ENCODE measurements at places on chromosomes 1 and 21.

DNA sequence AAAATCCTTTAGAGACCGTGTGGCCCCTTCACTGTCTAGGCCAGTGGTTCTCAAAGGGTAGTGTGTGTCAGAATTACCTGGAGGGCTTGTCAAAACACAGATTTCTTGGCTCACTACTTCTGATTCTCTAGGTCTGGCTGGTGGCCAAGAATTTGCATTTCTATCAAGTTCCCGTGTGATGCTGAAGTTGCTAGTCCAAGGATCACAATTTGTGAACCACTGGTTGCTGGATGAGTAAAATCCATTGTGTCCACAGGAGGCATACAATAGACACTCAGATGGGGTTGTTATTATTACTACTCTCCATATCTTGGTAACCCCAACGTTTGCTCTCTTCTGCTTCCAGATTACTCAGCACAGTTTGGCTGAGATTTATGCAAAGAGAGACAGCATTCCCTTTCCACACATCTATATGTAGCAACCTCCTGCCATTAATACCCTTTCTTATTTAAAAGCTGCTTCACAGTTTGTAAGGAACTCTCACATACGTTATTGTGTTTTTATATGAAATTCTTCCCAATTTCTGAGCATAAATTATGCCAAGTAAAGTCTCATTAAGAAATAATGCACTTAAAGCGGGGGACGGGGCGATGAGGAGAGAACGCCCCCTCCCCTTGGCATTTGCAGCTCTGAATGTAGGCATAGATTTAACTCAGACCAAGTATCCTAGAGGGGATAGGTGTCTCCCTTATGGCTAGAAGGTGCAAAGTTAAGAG lies 720 bp upstream of the TMCC2 start:
- H3K27ac ChIP-seq, result no peak overlapping the region
- H3K36me3 ChIP-seq, result no peaks in the 10 kb centered on the region
- peaks cover 2% of the 10 kb centered on the region for H3K4me1 ChIP-seq
- H3K27me3 ChIP-seq, result no peaks in the 10 kb centered on the region
- H3K4me3 ChIP-seq, result peak overlapping the region; percentile 32

DNA sequence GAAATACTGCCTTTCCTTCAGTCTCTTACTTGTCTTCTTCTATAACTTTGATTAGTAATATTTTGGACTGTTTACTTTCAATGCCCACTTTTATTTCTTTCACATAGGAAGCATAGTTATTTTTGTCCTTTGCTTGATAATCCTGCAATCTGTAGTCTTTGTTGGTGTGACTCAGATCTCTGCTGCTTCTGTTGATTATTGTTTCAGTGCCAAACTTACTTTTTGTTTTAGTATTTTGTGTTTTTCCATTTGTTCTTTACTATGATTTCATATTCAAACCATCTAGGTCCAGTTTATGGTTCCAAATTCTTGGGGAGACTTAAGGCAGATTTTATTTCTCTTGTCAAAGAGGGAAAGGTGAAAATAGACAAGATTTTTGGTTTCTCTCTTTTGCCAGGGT lies 399.9 kb downstream of the HLX start:
- H3K27me3 ChIP-seq, result no peaks in the 10 kb centered on the region
- peaks cover 4% of the 10 kb centered on the region for H3K4me1 ChIP-seq
- no peak overlapping the region for H3K27ac ChIP-seq
- H3K4me3 ChIP-seq, result no peak overlapping the region
- H3K36me3 ChIP-seq, result no peaks in the 10 kb centered on the region

DNA sequence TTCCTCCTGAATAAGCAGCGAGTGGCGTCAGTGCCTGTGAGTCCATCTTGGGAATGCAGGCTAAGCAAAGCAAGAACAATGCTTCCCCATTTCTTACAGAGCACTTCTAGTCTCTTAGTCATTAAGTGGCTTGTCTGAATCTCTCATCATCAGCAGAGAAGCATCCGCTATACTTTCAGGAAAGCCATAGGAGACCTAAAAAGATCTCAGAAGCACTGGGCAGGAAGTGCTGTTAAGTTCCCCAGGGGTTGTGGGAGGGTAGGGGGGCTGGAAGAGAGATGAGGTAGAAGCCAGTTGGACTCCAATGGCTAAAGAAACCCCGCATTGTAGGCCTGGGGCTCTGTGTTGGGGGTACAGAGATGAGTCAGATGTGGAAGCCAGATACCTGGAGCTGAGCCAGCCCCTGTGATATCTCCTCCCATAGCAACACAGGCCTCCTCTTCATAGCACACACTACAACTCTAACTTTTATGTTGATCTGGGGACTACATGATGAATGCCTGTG lies 44.9 kb downstream of the SYT6 start:
- no peaks in the 10 kb centered on the region for H3K36me3 ChIP-seq
- no peak for DNase-seq
- no peak overlapping the region for H3K27ac ChIP-seq
- no peaks in the 10 kb centered on the region for H3K27me3 ChIP-seq
- H3K4me3 ChIP-seq, result no peak overlapping the region

DNA sequence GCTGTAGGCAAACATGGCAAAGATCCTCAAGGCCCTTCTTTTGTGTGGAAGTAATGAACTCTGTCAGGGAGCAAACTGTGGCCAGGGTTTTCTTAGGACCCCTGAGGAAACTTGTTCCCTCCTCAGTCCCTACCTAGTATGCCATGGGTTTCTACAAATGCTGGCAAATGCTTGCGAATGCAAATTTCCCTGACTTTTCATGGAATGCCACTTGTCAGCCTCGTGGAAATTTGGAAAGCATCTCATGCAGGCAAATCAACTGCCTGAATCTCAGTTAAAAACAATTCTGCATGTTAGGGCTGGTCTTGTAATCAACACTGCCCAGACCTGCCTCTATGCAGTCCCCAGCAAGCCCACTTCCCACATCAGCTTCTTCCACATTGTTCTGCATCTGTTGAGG lies 334.9 kb upstream of the AJAP1 start:
- no peak overlapping the region for H3K4me3 ChIP-seq
- H3K27me3 ChIP-seq, result no peaks in the 10 kb centered on the region
- no peak for DNase-seq
- H3K27ac ChIP-seq, result no peak overlapping the region
- peaks cover 3% of the 10 kb centered on the region for H3K4me1 ChIP-seq

- DNase-seq, result no peak
- H3K4me1 ChIP-seq, result no peaks in the 10 kb centered on the region
- no peak overlapping the region for H3K4me3 ChIP-seq
- peaks cover 3% of the 10 kb centered on the region for H3K27me3 ChIP-seq
- H3K27ac ChIP-seq, result no peak overlapping the region
Measured at GRCh38 chr1:170749549-170749948, 85.6 kb downstream of the PRRX1 start.

GRCh38 chr21:35565204-35565611 lies 495.1 kb downstream of the SETD4 start:
- peaks cover 3% of the 10 kb centered on the region for H3K4me1 ChIP-seq
- H3K27ac ChIP-seq, result no peak overlapping the region
- DNase-seq, result peak; percentile 28
- H3K4me3 ChIP-seq, result no peak overlapping the region
- H3K27me3 ChIP-seq, result no peaks in the 10 kb centered on the region
- no peaks in the 10 kb centered on the region for H3K36me3 ChIP-seq

DNA sequence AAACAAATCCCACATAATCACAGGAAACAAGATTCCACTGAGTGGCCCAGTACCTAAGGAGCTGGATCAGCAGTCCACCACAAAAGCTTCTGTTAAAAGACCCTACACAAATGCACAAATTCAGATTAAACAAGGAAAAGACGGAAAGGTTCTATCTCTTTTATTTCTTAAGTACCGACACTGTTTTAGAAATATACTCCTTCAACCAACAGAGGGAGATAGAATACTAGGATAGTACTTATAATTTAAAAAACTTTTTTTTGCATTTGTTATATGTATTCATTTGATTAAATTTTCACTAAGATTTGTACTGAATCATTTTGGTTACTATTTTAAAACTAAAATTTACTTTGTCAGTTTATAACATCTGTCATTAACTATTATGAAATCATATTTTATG lies 12.5 kb downstream of the CDC7 start:
- no peaks in the 10 kb centered on the region for H3K4me1 ChIP-seq
- H3K27ac ChIP-seq, result no peak overlapping the region
- DNase-seq, result no peak
- no peaks in the 10 kb centered on the region for H3K27me3 ChIP-seq
- H3K4me3 ChIP-seq, result no peak overlapping the region
- no peaks in the 10 kb centered on the region for H3K36me3 ChIP-seq

- no peaks in the 10 kb centered on the region for H3K36me3 ChIP-seq
- H3K4me3 ChIP-seq, result no peak overlapping the region
- H3K27ac ChIP-seq, result no peak overlapping the region
- no peaks in the 10 kb centered on the region for H3K4me1 ChIP-seq
Measured at GRCh38 chr1:182217967-182218366, 156.5 kb upstream of the ZNF648 start.

DNA sequence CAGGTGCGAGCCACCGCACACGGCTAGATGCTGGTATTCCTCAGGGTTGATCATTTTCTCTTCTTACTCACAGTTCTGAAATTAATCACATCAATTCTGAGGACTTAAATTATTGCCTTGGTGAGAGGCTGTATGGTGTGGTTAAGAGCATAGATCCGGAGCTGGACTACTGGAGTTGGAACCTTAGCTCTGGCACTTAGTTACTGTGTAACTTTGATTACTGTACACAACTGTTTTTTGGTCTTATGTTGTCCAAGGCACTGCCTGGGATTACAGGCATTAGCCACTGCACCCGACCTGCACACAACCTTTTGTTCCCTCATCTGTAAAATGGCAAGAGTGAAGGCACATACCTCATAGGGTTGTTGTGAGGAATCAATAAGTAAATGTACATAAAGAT lies 25.6 kb upstream of the THRAP3 start:
- H3K27ac ChIP-seq, result no peak overlapping the region
- H3K4me1 ChIP-seq, result no peaks in the 10 kb centered on the region
- no peaks in the 10 kb centered on the region for H3K27me3 ChIP-seq
- no peak for DNase-seq
- H3K4me3 ChIP-seq, result no peak overlapping the region

DNA sequence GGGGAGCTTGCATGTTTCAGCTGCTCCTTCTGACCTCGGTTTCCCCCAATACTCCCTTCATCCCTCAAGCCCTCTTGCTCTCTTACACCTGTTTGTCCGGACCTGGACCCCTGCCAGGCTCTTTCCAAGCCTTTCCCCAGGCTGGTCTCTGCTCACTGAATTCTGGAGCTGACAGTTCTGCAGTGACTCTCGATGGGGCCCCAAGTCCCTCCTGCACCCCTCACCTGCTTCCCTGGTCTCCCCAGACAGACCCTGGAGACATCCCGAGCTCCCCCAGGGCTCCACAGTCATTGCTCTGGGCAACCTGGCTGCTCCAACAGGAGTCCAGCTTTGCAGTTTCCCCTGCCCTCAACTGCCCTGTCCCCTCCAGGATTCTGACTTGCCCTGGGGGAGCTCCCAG lies 198.6 kb downstream of the GRIK3 start:
- no peaks in the 10 kb centered on the region for H3K36me3 ChIP-seq
- no peaks in the 10 kb centered on the region for H3K27me3 ChIP-seq
- H3K27ac ChIP-seq, result no peak overlapping the region
- no peaks in the 10 kb centered on the region for H3K4me1 ChIP-seq
- DNase-seq, result no peak
- H3K4me3 ChIP-seq, result no peak overlapping the region

DNA sequence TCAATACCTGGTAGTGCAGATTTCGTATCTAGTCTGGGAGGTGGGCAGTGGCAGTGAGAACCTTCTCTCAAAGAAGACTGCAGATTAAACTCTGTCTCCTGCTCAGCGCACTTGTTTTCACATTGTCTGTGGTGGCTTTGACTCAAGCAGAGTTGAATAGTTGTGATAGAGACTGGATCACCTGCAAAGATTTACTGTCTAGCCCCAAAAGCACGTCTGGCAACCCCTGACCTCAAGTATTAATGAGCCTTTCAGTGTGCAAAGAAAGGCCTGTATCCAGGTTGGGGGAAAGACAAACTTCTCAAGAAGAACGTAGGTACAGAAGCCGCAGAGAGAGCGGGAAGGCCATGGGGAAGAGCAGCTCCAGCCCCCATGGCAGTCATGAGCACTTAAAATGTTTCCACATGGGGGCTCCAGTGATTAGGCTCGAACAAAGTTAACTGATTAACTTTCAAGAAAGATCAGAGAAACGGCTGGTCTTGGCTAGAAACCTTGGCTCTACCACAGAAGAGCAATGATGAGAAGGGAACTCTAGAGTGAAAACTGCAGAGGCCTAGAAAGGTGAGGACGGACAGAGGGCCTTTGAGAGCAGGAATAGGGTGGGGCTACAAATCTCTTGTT lies 15.2 kb downstream of the HENMT1 start:
- H3K27me3 ChIP-seq, result no peaks in the 10 kb centered on the region
- peaks cover 6% of the 10 kb centered on the region for H3K4me1 ChIP-seq
- DNase-seq, result peak; percentile 14
- H3K27ac ChIP-seq, result no peak overlapping the region
- H3K4me3 ChIP-seq, result no peak overlapping the region

GRCh38 chr1:156503698-156504437 lies 3.3 kb upstream of the MEF2D start:
- H3K27ac ChIP-seq, result peak overlapping the region; percentile 79
- no peak for DNase-seq
- H3K4me1 ChIP-seq, result peaks cover 21% of the 10 kb centered on the region
- no peak overlapping the region for H3K4me3 ChIP-seq
- no peaks in the 10 kb centered on the region for H3K27me3 ChIP-seq

- H3K4me3 ChIP-seq, result no peak overlapping the region
- no peak for DNase-seq
- H3K4me1 ChIP-seq, result no peaks in the 10 kb centered on the region
- no peak overlapping the region for H3K27ac ChIP-seq
Measured at GRCh38 chr1:234007684-234008083, 103.2 kb downstream of the SLC35F3 start.

GRCh38 chr1:171032822-171033702 lies 57.6 kb upstream of the FMO3 start:
- H3K27me3 ChIP-seq, result no peaks in the 10 kb centered on the region
- no peak overlapping the region for H3K4me3 ChIP-seq
- no peaks in the 10 kb centered on the region for H3K36me3 ChIP-seq
- H3K4me1 ChIP-seq, result no peaks in the 10 kb centered on the region
- DNase-seq, result peak; percentile 25
- H3K27ac ChIP-seq, result no peak overlapping the region

GRCh38 chr1:65167586-65168242 lies 19.7 kb downstream of the AK4 start:
- H3K4me3 ChIP-seq, result no peak overlapping the region
- no peaks in the 10 kb centered on the region for H3K36me3 ChIP-seq
- H3K27ac ChIP-seq, result no peak overlapping the region
- no peak for DNase-seq

- no peaks in the 10 kb centered on the region for H3K27me3 ChIP-seq
- H3K4me3 ChIP-seq, result no peak overlapping the region
- H3K4me1 ChIP-seq, result peaks cover 20% of the 10 kb centered on the region
- H3K36me3 ChIP-seq, result no peaks in the 10 kb centered on the region
Measured at GRCh38 chr1:109793089-109793485, 29.4 kb upstream of the EPS8L3 start.

GRCh38 chr1:218211241-218211640 lies 73.9 kb upstream of the RRP15 start:
- no peaks in the 10 kb centered on the region for H3K27me3 ChIP-seq
- no peak for DNase-seq
- H3K4me1 ChIP-seq, result no peaks in the 10 kb centered on the region
- H3K36me3 ChIP-seq, result no peaks in the 10 kb centered on the region

All from mesendoderm (in vitro differentiated cells).